Heart right ventricle (tissue), 16 donors: ENCODE measurements at places on chromosomes 2 and 18.

GRCh38 chr2:110800611-110801402 lies 68.4 kb downstream of the ACOXL start:
- H3K27me3 ChIP-seq: no peaks in the 10 kb centered on the region
- no peak for DNase-seq
- peaks cover 19% of the 10 kb centered on the region for H3K4me1 ChIP-seq
- H3K4me3 ChIP-seq: no peak overlapping the region
- H3K27ac ChIP-seq: no peak overlapping the region

DNA sequence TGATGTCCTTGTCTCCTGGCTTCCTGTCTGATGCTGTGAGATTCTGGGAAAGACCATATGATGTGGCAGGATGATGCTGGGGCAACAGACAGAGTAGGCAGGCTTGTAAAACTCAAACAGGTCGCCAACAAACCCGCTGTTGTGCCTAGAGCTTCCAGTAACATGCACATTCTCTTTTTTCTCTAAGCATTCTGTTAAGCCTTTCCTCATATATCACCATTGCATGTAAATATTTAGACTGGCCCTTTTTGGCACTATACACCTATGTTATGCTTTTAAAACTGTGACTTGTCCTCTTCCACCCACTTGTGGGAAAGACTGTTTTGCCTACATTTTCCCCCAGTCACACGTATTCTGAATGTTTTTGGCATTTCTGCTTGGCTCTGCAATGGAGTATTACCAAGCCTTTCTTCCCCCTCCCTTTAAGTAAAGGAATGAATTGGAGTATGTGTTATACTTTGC lies 250.4 kb upstream of the TANK start:
- no peaks in the 10 kb centered on the region for H3K27me3 ChIP-seq
- DNase-seq: no peak
- H3K36me3 ChIP-seq: no peaks in the 10 kb centered on the region
- H3K4me1 ChIP-seq: peaks cover 23% of the 10 kb centered on the region
- H3K4me3 ChIP-seq: no peak overlapping the region

GRCh38 chr18:70195014-70195614 lies 10.4 kb downstream of the RTTN start:
- DNase-seq: no peak
- H3K27me3 ChIP-seq: no peaks in the 10 kb centered on the region
- no peaks in the 10 kb centered on the region for H3K4me1 ChIP-seq

GRCh38 chr2:120395221-120396012 lies 49.5 kb downstream of the INHBB start:
- no peaks in the 10 kb centered on the region for H3K27me3 ChIP-seq
- H3K4me3 ChIP-seq: no peak overlapping the region
- DNase-seq: no peak
- H3K36me3 ChIP-seq: no peaks in the 10 kb centered on the region

- no peak overlapping the region for H3K4me3 ChIP-seq
- peaks cover 6% of the 10 kb centered on the region for H3K4me1 ChIP-seq
- no peak for DNase-seq
These were observed 9.0 kb upstream of the FLACC1 start for GRCh38 chr2:201366146-201366545.

DNA sequence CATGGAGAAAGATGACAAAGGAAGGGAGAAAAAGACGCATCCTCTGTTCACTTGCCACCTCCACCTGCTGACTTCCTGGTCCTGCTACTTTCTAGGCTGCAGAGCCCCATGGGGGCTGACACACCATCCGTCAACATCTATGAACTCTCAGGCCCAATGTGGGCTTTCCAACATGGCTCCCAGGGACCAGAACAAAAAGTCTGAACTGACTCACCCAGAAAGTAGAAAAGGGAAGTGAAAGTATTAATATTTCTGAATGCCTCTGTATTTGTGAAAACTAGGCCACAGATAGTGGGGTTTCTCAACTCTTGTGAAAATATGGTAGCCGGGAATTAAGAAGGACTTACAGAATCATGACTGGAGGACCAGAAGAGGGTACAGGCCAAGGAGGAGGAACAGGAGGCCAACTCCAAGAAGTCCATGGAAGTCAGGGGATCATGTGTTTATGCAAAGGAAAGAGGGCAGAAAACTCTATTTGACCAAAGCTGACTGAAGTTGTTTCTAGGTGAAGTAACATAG lies 123.1 kb upstream of the CAB39 start:
- no peak overlapping the region for H3K4me3 ChIP-seq
- H3K27ac ChIP-seq: no peak overlapping the region
- DNase-seq: no peak
- no peaks in the 10 kb centered on the region for H3K27me3 ChIP-seq
- no peaks in the 10 kb centered on the region for H3K4me1 ChIP-seq
- H3K36me3 ChIP-seq: no peaks in the 10 kb centered on the region
